ENCODE measurements at places on chromosomes 11 and 22.

GRCh38 chr11:23509023-23509422, 648.7 kb upstream of the CCDC179 start:
- DNase-seq = no peak

DNA sequence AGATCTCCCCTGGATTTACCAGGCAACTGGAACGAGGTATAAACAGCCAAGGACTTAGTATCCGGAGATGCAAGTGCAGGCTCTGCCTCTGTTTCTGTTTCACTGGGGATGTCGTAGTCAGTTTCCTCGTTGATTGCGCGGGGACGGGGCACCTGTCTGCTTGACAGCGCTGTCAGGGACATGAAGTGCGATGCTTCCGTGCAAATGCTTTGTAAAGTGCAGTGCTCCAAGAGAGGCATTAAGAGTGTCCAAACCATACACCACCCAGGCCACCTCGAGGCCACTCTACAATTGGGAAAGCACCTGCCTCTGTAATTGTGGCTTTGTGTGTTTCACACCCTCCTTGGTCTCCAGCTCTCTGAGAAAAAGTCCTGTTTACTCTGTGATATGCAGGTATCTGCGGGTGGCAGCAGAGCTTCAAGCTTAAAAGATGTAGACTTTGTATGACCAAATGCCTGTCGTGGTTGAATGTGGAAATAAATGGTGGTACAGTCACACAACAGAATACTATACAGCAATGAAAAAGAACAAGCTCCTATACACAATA, 18.6 kb upstream of the CD5 start:
- DNase-seq = no peak

DNA sequence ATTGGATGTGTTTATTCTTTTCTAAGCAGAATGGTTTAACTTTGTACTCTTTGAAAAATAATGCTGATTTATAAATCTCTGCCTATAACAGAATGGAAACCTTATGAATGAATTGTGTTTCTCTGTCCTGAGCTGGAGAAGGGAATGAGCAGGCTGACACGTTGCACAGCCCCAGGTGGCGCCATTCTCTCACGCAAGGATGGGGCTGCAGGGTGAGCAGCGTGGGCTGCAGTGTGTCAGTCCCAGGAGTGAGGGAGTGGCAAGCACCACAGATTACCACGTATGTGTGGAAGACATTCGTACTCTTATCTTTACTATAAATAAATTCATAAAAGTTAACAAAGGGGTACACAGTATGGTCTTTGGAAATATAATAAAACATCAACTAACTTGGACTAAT, 33.4 kb downstream of the FDX1 start:
- peak; percentile 78 for DNase-seq

DNA sequence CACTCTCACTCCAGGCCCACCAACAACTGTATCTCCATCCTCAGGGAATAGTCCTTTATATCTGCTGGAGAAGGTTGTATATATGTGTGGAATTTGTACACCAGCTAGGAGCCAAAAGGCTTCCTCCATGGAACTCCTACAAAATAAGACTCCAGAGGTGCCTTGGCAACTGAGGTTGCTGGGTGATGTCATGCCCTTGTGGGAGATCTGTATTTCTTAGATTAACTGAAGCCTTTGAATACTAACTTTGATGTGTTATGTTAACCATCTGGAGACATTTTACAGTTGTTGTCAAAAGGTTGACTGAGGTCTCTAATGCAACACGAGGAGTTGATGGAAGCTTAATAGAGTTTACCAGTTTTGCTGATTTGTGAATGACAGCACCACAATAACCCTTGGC, 139.5 kb upstream of the TTC12 start:
- DNase-seq = no peak

DNA sequence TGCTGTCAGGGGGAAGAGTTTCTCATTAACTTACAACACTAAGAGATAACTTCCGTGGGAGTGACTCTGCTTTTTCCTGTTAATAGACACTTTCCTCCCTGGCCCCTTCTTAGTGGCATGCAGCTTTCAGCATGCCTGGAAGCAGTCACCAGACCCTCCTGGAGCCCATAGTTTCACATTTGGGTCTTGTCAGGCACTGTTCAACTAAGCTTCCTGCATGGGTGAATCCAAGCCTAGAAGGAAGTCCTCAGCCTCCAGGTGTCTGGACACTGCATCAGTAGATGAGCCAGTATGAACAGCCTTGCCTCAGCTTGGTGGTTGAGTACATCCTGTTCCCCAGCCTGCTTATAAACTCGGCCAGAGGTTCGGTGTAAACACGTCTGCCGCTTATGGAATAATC, 68.1 kb downstream of the PPP6R3 start:
- DNase-seq = no peak

DNA sequence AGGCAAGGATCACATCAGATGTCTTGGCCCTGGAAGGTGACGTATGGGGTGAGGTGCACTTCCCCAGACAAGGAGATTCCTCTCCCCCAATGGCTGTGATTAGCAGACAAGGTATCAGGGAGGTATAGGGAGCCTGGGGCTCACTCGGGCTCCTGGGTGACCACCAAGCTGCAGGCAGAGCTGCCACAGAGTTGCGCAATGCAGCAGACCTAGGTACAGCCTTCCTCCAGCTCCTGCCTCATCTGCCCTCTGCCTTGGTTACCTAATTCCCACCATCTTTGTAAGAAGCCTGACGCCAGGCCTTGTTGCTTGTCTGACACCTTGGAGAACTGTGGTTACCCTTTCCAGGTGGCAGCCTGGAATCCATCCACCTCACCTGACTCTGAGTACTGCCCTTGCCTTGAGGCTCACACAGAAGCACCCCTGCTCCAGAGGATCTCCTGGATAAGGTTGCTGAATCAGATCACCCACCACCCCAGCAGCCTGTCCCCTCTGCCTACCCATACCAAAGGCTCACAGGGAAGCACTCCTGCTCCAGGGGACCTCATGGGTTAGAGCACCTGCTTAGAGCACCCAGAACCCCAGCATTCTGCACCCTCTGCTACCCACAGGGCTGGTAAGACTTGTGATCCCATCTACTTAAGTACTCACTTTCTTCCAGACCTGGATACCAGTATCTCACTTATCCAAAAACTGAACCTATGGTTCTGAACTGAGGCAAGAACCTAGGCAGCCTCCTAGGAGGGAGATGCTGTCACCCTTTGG, 40.4 kb downstream of the GAB4 start:
- no peak for DNase-seq

DNA sequence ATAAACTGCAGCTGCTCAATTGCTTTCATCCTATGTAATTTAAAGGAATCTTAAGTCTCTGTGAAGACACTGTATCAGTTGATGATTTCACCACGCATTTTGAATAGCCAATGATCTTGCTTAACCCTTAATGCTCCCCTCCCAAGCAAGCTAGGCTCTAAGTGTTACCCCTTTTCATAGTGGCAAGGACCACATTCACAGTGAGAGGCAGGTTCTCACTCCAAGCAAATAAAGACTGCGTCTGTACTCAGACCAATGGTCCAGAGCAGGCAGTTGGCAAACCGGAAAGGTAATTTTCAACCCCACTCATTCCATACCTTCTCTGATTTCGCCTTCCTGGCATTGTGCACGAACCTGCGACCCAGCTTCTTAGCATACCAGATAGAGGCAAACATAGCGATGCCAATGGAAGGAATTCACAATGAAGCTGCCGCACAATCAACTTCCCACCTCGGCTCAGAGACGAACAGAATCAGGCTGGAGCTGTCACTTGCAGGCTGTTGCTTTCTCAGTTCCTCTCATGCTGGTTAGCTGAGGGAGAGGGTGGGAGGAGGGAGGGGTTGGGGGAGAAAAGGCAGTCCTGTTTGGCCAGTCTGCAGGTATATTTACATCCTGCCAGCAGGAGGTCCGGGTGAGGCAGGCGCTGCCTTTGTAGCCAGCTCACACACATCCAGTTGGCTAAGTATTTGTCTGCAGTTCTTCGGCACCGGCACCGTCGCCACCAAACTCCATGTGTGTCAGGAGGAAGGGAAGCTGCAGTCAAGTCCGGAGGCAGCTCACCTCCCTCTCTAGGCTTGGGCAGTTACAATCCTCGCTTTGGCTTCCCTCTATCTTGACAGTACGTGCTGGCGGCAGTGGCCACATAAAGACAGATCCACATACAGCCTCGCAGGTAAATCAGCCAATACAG, 1151.2 kb upstream of the CCDC90B start:
- no peak for DNase-seq

All from erythroblast (primary cell).